ENCODE measurements at places on chromosomes 3 and 15.

DNA sequence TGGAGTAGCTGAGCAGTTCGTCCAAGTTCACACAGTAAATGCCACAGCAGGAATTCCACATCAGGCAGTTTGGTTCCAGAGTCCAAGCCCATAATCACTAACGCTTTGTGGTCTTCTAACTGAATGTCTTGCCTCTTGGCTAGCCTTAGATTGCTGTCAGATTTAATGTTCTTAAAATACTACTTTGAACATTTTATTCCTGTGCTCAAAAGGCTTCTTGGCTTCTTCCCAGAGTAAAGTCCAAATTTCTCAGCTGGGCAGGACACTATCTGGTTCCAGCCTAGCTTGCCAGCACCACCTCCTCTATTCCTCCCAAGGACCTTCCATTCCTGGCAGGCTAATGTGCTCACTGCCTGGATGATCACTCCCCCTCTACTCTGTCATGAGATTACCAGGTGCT, 256.9 kb downstream of the SQOR start:
- DNase-seq = no peak

DNA sequence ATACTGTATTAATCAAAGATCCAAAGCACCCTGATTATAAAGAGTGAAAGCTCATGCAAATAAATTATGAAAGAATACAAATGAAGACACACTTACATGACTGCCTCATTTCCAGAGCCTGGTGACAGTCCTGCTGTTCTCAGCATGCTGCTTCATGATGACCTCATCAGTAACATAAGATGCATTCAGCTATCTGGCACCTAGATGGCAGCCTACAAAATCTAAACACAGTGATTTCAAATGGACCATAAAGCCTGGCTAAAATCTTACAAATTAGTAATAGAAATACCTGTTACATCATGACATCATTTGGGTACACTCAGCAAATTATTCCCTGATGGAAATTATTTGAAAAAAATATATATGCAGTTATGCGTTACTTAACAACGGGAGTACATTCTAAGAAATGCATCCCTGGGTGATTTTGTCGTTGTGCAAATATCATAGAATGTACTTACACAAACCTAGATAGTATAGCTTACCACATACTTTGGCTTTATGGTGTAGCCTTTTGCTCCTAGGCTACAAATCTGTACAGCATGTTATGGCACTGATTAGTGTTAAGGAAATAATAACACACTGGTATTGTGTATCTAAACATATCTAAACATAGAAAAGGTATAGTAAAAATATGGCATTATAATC, 207.2 kb downstream of the EPHA3 start:
- peak; percentile 48 for DNase-seq

DNA sequence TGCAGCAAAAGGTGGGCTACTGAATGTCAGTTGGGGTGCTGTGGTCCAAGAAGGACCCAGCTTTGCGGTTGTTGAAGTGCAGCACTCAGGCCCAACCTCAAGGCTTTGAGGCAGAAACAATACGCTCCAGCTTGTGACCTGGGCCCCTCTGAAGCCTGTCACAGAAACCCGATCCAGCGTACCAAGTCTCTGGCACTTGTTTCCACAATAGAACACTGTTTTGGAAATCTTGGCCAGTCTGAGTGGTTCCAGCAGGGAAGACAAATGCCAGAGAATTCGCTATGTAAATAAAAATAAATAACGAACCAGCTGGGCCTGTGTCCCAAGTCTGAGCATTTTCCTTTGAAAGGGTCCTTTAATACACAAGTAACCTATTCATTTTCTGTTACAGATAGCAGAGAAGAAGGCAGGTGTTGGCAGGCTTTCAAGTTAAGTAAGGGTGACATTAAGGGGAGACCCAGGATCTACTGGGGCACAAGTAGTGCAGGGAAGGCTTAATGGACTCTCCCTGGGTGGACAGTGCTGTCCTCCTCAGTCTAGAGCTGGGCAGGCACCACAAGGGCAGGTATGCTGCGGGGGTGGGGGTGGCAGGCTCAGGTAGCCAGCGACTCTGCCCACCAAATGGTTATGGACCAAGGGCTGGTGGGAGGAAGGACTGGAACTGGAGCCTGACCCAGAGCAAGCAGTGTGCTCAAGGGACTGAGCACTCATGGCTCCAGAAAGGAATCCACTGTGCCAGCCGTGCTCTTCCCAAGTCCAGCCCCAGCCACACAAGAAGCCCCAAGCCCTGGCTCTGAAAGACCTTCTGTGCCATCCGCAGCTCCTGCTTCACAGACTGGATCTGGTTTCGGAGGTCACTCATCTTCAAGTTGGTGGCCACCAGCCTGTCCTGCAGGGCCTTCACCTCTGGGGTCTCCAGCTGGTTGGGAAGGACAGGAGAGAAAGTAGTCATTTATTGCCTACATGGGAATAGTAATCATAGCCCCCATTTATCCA, 26.3 kb downstream of the CCDC13 start:
- no peak for DNase-seq

GRCh38 chr3:51967384-51968169, at the start of gene PCBP4:
Gene PCBP4 (minus strand): TSS chr3:51967454. CDS start chr3:51961240, 6,214 bp downstream.
- DNase-seq = peak; percentile 11

- DNase-seq = no peak
Observed at GRCh38 chr3:11703146-11703545, 59.4 kb upstream of the VGLL4 start.

DNA sequence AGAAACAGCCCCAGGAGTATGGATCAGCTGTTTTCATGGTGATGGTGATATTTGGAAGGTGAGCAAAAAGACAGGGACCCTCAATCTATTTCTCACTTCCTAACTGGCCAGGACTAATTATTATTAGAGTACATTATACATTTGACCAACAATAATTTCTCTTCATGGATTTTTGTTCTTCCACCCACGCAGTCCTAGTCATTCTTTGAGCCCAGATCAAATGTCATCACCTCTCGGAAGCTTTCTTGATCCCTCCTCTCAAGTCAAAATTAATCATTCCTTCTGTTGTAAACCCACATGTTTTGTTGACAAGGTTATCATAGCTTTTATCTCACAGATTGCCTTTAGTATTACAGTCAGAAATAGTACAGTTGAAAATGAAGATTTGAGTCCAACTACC, 29.2 kb upstream of the PRICKLE2 start:
- no peak for DNase-seq

GRCh38 chr3:68964694-68965093, 32.3 kb upstream of the TAFA4 start:
- DNase-seq = no peak

DNA sequence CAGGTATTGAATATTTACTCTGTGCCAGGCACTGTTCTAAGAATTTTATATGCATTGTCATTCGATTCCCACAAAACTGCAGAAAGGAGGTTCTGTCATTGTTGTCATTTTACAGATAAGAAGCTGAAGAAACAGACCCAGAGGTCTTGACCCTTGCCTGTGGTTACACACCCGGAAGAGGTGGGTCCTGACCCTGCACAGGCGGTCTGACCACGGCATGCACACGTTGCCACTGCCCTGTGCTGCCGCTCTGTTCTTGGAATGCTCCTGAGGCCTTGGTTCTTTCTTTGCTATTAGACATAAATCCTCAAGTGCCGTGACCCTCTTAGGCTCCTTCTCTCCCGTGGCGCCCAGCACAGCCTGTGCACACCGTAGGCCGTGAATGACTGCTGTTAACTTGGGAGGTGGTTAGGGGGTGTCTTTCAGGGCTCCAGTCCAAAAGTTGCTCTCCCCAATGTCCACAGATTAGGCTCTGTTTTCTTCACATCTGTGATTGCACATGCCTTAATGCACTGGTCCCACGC, 74.1 kb upstream of the PLXNA1 start:
- DNase-seq = no peak

- DNase-seq = no peak
Observed at GRCh38 chr3:97895216-97895615, 73.4 kb downstream of the CRYBG3 start.

- no peak for DNase-seq
Observed at GRCh38 chr15:58864602-58865424, 68.7 kb downstream of the SLTM start.

All from kidney glomerular epithelial cell (primary cell).